ENCODE measurements at places on chromosomes 5 and 9.

- no peak for DNase-seq
These were observed 68.4 kb downstream of the PAM start for GRCh38 chr5:102823441-102823874.

- no peak for DNase-seq
These were observed 32.3 kb downstream of the PRRX2 start for GRCh38 chr9:129697656-129698253.

GRCh38 chr5:36611520-36612274, 5.3 kb downstream of the SLC1A3 start:
- no peak for DNase-seq

- DNase-seq, result no peak
These were observed 176.6 kb upstream of the TBCA start for GRCh38 chr5:77952636-77953212.

DNA sequence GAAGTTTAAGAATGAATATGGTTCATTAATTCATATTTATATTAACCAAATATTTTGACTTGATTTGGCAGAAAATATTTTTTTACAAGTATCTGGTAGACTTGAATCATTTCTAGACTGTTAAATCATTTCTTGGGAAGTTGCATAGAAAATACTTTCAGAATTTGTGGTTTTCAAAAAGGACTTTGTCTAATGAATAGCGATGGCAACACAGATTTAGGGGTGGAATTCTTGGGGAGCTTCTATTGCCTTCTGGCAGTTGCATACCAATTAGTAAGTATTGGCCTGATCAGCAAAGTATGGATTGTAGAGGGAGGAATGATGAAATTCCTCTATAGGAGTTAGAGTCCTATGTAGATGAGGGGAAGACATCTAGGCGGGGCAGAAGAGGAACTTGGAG, 68.6 kb upstream of the CKMT2 start:
- no peak for DNase-seq

All from CD4-positive, alpha-beta T cell treated with Interleukin-17A for 4 hours (primary cell).